ENCODE measurements at places on chromosomes 13 and 19.

GRCh38 chr19:45122832-45123231 is 29.9 kb downstream of the PPP1R37 start:
- no peak for DNase-seq

- DNase-seq = no peak
Measured at GRCh38 chr13:51715613-51716012, 88.3 kb downstream of the DHRS12 start.

DNA sequence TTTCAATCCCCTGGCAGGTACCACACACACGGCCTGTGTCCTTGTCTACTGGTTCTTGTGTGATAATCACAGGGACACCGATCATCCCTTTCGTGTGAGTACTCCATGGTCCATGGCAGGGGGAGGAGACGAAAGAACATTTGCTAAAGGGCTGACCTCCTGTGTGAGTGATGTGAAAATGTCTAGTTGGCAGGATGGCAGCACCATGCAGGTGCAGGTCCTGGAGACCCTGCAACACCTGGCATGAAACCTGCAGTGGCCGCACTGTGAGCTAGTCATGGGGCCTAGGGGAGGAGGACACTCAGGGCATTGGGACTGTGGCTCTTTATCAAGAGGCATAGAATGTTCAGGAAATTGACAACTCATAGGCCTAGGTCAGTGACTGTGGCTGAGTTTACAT is 22.9 kb upstream of the LGALS14 start:
- no peak for DNase-seq

GRCh38 chr19:45444318-45445041 is 20.8 kb upstream of the ERCC1 start:
- peak; percentile 69 for DNase-seq

- DNase-seq = peak; percentile 84
Measured at GRCh38 chr19:54168174-54168917, 4.6 kb downstream of the TMC4 start.

DNA sequence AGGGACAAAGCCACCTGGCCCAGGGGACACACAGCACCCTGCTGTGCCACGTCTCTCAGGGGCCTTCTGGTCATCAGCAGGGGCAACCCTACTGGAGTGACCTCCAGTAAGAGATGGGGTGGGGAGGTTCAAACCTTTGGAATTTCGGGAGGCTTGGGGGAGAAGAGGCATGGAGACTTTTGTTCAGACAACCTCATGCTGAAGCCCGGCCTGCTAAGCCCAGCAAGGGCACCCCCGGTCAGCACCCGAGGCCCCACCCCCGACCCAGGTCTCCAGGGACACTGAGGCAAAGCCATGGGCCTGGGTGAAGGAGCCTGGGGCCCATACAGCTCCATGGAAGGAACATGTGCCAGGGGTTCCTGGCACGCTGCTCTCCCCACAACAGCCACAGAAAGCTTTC is 23.3 kb downstream of the ZNF787 start:
- no peak for DNase-seq

Measured in cerebellar cortex (tissue), 1 donor.